ENCODE measurements at places on chromosomes 16 and 17.

DNA sequence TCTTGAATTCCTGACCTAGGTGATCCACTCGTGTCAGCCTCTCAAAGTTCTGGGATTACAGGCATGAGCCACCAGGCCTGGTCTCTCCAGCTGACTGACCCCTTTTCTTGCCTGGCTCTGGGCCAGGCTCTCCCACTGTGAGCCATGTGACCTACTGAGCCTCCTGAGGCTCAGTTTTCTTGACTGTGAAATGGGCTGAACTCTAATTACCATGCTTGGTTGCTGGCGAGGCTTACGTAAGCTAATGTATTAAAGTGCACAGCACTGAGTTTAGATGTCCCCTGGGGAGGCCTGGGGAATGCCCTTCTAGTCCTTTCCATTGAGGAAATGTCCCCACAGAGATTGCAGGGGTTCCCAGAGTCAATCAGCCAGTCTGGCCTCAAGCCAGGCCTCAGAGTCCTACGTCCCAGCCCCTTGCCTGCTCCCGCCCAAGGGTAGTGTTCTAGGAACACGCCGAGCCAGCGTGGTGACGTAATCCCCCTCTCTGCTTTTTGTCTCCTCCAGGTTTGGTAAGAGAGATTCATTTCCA, 45.8 kb upstream of the LGALS9 start:
- no peak for DNase-seq

- DNase-seq = no peak
Observed at GRCh38 chr16:48629016-48629415, 19.0 kb upstream of the N4BP1 start.

- no peak for DNase-seq
Observed at GRCh38 chr16:88013766-88014251, 62.6 kb downstream of the BANP start.

DNA sequence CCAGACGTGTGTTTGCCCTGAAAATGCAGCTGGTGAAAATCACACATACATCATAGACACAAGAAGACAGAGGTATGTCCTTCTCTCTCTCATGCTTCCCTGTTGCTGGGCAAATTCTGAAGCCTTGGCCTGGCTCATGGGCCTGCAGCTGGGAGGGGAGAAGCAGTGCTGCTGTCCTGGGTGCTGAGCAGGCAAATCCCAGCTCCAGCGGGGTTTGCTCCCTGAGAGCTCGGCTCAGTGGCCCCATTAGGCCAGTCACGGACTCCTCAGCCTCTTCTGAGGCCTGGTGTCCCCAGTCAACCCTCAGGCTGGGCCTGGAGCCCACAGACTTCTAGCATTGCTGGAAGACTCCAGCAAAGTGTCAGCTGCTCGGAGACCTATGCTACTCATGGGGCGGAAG, 11.7 kb downstream of the RHBDL3 start:
- DNase-seq = no peak

DNA sequence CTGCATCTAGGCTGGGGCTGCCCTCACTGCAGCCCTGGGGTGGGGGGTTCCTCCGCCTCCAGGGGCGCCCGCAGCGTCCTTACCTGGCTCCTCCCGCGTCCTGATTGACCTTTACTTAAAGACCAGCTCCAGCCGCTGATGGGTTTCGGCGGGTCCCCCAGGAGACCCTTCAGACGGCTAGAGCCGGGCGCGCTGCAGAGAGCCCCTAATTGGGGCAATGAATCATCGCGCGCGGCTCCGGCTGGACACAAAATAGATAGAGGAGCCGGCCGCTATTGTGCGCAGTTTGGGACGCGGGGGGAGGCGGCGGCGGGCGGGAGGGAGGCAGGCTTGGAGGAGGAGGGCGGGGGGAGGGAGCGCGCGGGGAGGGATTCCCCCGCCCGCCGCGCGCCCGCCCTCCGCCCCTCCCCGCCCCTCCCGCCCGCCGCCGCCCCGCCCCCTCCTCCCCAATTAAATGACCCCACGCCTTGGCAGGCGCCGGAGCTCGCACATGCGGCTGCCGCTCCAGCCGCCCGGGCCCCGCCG, 56.5 kb upstream of the CIBAR2 start:
- DNase-seq = no peak

DNA sequence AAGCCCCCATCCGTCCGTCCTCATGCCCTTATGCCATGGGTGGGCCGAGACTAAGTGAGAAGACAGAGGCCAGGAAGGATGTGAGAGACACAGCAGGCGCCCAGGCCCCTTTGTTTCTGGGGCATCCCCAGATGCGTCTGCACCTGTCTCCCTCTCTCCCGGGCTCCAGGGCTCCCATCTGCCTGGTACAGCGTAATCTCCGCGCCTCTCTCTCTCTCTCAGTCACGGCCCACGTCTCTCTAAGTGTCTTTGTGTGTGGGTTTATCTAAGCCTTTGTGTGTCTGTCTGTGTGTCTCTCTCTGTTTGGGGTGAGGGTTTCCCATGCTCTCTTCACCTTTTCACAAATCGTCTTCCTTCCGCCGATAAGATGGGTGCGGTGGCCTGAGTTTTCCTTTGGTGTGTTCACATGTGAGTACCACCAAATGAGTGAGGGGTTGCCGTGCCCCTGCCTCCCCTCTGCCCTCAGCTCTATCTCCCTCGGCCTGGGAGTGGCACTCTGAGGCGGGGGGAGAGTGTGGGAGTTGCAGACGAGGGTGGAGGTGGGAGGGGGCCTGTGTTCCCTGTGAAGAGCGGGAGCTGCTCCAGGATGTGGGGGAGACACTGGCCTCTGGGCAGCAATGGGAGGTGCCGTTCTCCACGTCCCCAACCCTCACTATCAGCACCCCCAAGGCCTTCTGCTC, 25.8 kb upstream of the ABCC3 start:
- no peak for DNase-seq

Data from HTR-8/SVneo (cell line).